Activated CD8-positive, alpha-beta T cell treated with anti-CD3 and anti-CD28 coated beads for 36 hours (primary cell): ENCODE measurements at places on chromosomes 6 and 20.

- DNase-seq = no peak
These were observed 696.7 kb downstream of the DHX35 start for GRCh38 chr20:39658662-39659409.

DNA sequence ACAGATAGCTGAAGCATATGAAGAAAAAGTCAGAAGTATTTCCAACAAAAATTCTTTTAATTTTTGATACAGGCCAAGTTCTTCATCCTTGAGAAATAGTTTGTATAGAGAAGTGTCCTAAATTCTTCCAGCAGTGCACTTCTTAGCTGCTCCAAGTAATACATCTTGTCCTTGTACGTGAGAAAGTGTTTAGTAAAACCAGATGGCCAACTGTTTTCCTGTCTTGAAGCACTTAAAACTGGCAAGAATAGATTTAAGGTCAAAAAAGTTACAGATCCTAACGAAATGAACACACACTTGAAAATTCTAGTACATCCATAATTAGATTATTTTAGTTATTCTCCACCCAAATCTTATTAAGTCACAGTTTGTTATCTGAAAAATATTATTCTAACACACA, 52.2 kb upstream of the HSF2 start:
- no peak for DNase-seq

DNA sequence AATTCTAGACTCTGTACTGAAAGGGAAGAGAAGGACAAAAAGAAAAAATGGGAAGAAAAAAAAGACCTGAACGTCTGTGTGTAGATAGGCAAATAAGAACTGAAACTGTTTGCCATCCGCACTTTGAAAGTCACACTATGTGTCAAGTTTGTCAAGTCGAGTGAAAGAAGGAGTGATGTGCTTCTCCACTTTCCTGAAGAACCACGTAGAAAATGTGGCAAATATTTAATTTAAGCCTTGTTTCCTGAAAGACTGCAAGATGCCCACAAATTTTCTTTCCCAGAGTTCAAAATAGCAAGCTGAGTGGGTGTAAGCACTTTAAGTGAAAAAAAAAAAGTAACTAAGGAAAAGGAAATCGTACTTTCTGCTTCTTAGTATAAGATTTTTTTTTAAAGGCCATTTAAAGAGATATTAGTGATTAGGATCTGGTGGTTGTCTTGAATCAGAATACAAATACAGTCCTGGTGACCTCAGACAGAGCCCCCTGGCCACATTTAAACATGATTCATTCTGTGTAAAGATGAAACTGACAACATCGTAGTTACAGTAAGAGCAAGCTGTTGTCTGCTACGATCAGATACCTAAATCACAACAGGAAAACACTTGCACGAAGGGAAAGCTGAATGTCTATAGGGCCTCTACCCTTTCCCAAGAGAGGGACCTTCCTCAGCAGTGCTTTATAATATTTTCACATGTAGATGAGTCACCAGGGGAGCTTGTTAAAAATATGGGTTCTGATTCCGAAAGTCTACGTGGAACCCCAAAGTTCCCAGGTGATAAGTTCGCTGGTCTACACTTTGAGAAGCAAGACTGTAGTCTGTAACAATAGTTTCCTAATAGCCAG, 102.3 kb downstream of the HIVEP2 start:
- peak; percentile 76 for DNase-seq

DNA sequence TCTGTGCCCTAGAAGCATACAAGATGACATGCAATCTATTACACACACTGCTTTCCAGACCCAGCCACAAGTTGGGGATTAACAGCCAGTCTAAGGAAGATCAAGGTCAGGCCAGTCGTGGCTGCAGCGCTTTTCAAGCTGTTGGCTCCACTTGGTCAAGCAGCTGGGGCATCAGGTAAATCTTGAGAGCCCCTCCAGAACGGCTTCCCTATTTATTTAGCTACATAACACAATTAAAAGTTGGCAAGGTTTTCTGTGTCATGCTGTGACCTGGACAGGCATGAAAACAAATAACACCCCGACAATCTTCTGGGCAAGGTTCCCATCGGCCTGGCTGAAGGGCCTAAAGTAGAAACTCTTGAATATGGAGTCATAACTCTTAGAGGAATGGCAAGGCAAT, 524.3 kb downstream of the PRKN start:
- DNase-seq = no peak

DNA sequence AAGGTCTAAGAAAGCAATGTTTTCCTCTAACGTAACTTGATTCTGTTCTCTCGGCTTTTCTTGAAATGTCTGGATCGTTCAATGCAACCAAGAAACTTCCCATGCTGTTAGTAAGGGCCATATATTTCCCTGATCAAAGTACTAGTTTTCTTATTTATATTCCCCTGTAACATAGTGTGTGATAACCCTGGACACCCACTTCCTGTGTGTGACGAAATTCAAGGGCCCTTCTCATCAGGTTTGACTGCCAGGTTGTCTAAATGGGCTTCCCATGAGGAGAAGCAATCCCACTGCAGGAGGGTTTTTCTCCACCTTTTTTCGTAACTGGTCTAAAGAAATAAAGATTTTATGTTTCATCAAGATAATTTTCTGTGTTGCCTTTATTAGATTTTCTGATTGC, 102.6 kb upstream of the RPS6KA2 start:
- no peak for DNase-seq

GRCh38 chr6:21748343-21749056, 154.9 kb downstream of the SOX4 start:
- peak; percentile 8 for DNase-seq

GRCh38 chr6:79586548-79586947, 44.6 kb upstream of the SH3BGRL2 start:
- no peak for DNase-seq

- no peak for DNase-seq
These were observed 49.6 kb downstream of the SULF2 start for GRCh38 chr20:47735412-47736400.
